ENCODE measurements at places on chromosomes 3 and 15. TPM values are rescaled to one million over a fixed set of nuclear protein-coding genes. Genes with fewer than 3 reads are reported as not detected.

Gene GPR149
- not detected for total RNA-seq

Gene CCDC39
- not detected for total RNA-seq

Gene GOLGA8G
- not detected for total RNA-seq

Gene MRAS
- 47.8 TPM for total RNA-seq

Gene ERICH6
- total RNA-seq = not detected

Gene FOXL2
- not detected for total RNA-seq

Gene CAMP
- total RNA-seq = not detected

Gene DPP8
- total RNA-seq = 41.0 TPM

Gene EXD1
- total RNA-seq = not detected

Gene TMIE
- total RNA-seq = not detected

Gene CCR9
- total RNA-seq = not detected

Gene CFAP92
- total RNA-seq = under 0.01 TPM

Gene NR2E3
- total RNA-seq = not detected

Gene HES1
- 27.0 TPM for total RNA-seq

Gene CHCHD4
- total RNA-seq = 28.8 TPM

Gene PRSS50
- total RNA-seq = not detected

Gene PIERCE2
- total RNA-seq = 3.7 TPM

Gene TMC3
- not detected for total RNA-seq

Gene TNNC1
- total RNA-seq = 0.34 TPM

Gene LRRN1
- total RNA-seq = not detected

Gene ZXDC
- 22.2 TPM for total RNA-seq

Gene CAMK2N2
- 0.33 TPM for total RNA-seq

Gene KLHL6
- 2.1 TPM for total RNA-seq

Gene ALS2CL
- total RNA-seq = 0.67 TPM

Gene EPM2AIP1
- total RNA-seq = 15.6 TPM

Gene ZNF502
- total RNA-seq = 2.9 TPM

Gene PLA2G4E
- total RNA-seq = not detected

Gene CGNL1
- total RNA-seq = 0.36 TPM

Gene AHSG
- total RNA-seq = not detected

Gene SNX22
- not detected for total RNA-seq

Gene LEKR1
- 0.69 TPM for total RNA-seq

Gene RTP4
- total RNA-seq = 56.8 TPM

Gene SLC2A2
- not detected for total RNA-seq

Gene ZPLD1
- not detected for total RNA-seq

Gene TMEM40
- not detected for total RNA-seq

Gene GOLGA6A
- under 0.01 TPM for total RNA-seq

Gene GOLGA6D
- total RNA-seq = under 0.01 TPM

Gene CCDC80
- total RNA-seq = 15.8 TPM

Gene CPNE9
- not detected for total RNA-seq

Gene MINAR1
- total RNA-seq = 2.2 TPM

Gene FOXB1
- total RNA-seq = not detected

Gene MORC1
- total RNA-seq = 0.36 TPM

Gene KCTD6
- total RNA-seq = 9.1 TPM

Gene IL17RB
- not detected for total RNA-seq

Gene LYZL4
- total RNA-seq = not detected

Gene SLC28A2
- total RNA-seq = not detected

Gene ABI3BP
- total RNA-seq = under 0.01 TPM

Gene SPINT1
- 16.4 TPM for total RNA-seq

Gene YEATS2
- 58.3 TPM for total RNA-seq

Gene ILDR1
- total RNA-seq = not detected

Gene CMTM8
- total RNA-seq = 1.9 TPM

Gene APPL1
- total RNA-seq = 27.3 TPM

Gene NECTIN3
- 22.0 TPM for total RNA-seq
